ENCODE measurements at places on chromosomes 13 and 19. TPM values are rescaled to one million over a fixed set of nuclear protein-coding genes. Genes with fewer than 3 reads are reported as not detected.

GRCh38 chr19:43618921-43619261 lies 538 bp downstream of the ZNF428 start:
- no peak for DNase-seq
- no peaks in the 10 kb centered on the region for H3K4me1 ChIP-seq
- no peaks in the 10 kb centered on the region for H3K27me3 ChIP-seq
- H3K36me3 ChIP-seq, result peaks cover 4% of the 10 kb centered on the region

DNA sequence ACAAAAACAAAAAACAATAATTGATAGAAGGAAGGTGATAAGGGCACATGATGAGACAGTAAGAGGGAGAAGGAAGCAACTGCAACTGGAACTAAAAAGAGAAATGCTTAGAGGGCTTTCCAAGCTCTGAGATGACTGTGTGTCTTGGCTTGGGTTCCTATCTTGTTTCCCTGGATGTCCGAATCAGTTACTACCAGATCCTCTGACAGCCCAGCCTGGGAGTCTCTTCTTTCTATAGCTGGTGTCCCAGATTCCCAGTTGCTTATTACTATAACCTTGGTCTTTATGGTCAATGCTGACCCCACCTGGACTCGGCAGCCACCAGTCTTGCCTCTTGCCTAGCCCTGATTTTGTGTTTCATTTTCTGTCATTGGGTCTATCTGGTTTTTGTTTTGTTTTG lies 116.4 kb downstream of the RFC3 start:
- DNase-seq, result no peak
- H3K4me1 ChIP-seq, result peaks cover 5% of the 10 kb centered on the region
- no peak overlapping the region for H3K4me3 ChIP-seq
- H3K36me3 ChIP-seq, result no peaks in the 10 kb centered on the region
- no peaks in the 10 kb centered on the region for H3K27me3 ChIP-seq

DNA sequence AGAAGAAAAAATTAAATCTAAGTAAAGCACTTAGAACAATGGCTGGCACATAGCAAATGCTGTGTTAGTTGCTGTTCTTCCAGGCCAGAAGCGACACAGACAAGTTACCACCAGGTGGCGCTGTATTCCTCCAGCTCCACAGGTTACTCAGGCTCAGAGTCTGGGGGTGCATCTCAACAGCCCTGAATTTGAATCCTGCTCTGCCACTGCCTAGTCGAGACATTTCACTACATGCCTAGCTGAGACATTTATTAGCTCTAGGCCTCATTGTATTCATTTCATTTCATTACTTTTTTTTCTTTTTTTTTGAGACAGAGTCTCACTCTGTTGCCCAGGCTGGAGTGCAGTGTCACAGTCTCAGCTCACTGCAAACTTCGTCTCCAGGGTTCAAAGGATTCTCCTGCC lies 16.4 kb upstream of the CYP2B6 start:
- no peak overlapping the region for H3K27ac ChIP-seq
- H3K27me3 ChIP-seq, result no peaks in the 10 kb centered on the region
- peak; percentile 74 for DNase-seq
- H3K4me1 ChIP-seq, result no peaks in the 10 kb centered on the region
- H3K4me3 ChIP-seq, result no peak overlapping the region
- no peaks in the 10 kb centered on the region for H3K36me3 ChIP-seq

The CUL4A gene
- total RNA-seq, result 74.5 TPM

- H3K4me3 ChIP-seq, result no peak overlapping the region
- H3K27ac ChIP-seq, result no peak overlapping the region
- no peak for DNase-seq
- H3K4me1 ChIP-seq, result no peaks in the 10 kb centered on the region
These were observed 1033.5 kb downstream of the SLITRK1 start for GRCh38 chr13:82848766-82849165.

DNA sequence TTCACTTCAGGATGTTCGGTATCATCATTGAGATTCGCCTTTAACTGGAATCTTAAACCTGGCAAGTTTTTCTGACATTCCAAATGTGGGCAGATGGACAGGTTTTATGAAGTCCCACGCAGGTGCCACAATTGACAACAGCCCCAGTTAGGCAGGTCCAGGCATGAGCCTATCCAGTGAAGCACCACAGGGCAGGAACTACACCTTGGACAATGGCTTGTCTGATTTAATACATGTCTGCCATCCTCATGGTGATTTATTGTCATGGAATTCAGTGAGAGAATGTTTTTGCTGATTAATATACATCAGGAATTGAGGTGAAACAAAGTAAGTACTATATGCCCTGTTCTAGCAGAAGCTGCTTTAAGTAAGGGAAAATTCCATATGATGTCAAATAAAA lies 10.2 kb upstream of the TPP2 start:
- no peak for DNase-seq
- no peaks in the 10 kb centered on the region for H3K4me1 ChIP-seq
- H3K36me3 ChIP-seq, result no peaks in the 10 kb centered on the region
- H3K27me3 ChIP-seq, result no peaks in the 10 kb centered on the region
- H3K27ac ChIP-seq, result no peak overlapping the region

DNA sequence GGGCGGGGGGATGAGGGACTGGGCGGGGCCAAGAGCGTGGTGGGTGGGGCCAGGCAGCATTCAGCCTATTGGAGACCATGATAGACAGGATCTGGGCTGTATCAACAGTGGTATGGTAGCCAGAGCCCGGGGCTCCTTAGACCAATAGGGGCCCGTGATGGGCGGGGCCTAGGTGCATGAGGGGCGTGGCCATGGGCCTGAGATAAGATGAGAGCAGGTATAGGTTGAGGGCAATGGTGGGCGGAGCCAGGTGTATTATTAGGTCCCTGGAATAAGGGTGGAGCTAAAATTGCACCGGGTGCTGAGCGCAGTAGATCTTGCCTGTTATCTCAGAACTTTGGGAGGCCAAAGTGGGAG lies 5.3 kb downstream of the ABCA7 start:
- no peak for DNase-seq
- no peak overlapping the region for H3K4me3 ChIP-seq
- no peaks in the 10 kb centered on the region for H3K36me3 ChIP-seq
- H3K4me1 ChIP-seq, result peaks cover 19% of the 10 kb centered on the region

The ZNF208 gene
- 11.7 TPM for total RNA-seq

DNA sequence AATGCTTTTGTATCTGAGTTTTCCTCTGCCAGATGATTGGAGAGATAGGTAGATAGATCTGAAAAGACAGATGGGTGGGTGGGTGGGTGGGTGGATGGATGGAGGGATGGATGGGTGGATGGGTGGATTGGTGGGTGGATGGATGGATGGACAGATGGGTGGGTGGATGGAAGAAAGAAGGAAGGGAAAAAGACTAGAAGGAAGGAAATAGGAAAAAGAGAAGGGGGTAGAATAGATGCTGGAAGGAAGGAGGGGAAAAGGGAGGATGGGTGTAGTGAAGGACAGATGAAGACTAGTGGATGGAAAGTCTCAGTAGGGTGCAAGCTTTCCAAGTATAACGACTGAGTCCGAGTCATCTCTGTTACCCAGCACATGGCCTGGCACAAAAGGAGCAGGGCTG lies 19.0 kb upstream of the FBL start:
- no peak overlapping the region for H3K27ac ChIP-seq
- DNase-seq, result no peak
- no peaks in the 10 kb centered on the region for H3K36me3 ChIP-seq
- no peaks in the 10 kb centered on the region for H3K27me3 ChIP-seq
- H3K4me1 ChIP-seq, result no peaks in the 10 kb centered on the region
- no peak overlapping the region for H3K4me3 ChIP-seq

- no peak overlapping the region for H3K27ac ChIP-seq
- no peaks in the 10 kb centered on the region for H3K27me3 ChIP-seq
- H3K4me1 ChIP-seq, result no peaks in the 10 kb centered on the region
These were observed 94.2 kb upstream of the WASF3 start for GRCh38 chr13:26463296-26463695.

GRCh38 chr13:22118158-22118557 lies 447.3 kb downstream of the FGF9 start:
- H3K27ac ChIP-seq, result no peak overlapping the region
- H3K4me1 ChIP-seq, result no peaks in the 10 kb centered on the region
- no peaks in the 10 kb centered on the region for H3K36me3 ChIP-seq
- H3K27me3 ChIP-seq, result no peaks in the 10 kb centered on the region

DNA sequence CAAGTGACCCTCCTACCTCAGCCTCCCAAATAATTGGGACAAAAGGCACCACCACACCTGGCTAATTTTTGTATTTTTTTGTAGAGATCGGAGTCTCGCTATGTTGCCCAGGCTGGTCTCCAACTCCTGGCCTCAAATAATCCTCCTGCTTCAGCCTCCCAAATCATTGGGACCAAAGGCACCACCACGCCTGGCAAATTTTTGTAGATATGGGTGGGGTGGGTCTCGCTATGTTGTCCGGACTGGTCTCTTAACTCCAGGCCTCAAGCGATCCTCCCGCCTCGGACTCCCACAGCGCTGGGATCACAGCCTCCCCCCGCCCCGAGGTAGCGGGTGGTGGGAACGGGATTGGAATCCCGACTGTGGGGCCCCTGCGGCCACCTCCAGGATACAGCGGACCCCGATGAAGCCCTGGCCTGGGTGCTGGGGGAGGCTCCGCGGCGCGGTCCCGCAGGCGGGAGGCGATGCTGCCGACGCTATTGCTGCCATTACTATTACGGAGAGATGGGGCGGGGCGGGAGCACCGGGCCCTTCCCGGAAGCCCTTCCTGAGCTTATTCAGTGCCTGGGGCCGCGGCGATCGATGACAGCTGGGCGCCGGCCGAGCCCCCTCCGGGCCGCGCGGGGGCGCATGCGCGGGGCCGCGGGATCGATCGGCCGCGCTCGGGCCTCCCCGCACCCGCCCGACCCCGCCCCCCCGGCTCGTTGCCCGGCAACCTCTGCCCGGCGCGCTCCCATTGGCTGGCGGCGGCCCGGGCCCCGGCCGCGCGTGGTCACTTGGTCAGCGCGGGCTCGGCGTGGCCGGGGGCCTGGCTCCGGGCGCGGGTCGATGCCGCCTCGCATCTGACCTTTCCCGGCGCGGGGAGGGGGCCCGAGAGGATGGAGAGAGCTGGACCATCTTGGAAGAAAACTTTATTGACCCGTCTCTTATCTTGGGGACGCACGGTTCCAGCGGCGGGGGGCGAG lies 27.9 kb upstream of the ONECUT3 start:
- peaks cover 49% of the 10 kb centered on the region for H3K27me3 ChIP-seq
- H3K4me3 ChIP-seq, result peak overlapping the region; percentile 29
- DNase-seq, result no peak
- no peak overlapping the region for H3K27ac ChIP-seq
